Coronary artery (tissue), 2 donors: ENCODE measurements at places on chromosomes 11 and 22.

DNA sequence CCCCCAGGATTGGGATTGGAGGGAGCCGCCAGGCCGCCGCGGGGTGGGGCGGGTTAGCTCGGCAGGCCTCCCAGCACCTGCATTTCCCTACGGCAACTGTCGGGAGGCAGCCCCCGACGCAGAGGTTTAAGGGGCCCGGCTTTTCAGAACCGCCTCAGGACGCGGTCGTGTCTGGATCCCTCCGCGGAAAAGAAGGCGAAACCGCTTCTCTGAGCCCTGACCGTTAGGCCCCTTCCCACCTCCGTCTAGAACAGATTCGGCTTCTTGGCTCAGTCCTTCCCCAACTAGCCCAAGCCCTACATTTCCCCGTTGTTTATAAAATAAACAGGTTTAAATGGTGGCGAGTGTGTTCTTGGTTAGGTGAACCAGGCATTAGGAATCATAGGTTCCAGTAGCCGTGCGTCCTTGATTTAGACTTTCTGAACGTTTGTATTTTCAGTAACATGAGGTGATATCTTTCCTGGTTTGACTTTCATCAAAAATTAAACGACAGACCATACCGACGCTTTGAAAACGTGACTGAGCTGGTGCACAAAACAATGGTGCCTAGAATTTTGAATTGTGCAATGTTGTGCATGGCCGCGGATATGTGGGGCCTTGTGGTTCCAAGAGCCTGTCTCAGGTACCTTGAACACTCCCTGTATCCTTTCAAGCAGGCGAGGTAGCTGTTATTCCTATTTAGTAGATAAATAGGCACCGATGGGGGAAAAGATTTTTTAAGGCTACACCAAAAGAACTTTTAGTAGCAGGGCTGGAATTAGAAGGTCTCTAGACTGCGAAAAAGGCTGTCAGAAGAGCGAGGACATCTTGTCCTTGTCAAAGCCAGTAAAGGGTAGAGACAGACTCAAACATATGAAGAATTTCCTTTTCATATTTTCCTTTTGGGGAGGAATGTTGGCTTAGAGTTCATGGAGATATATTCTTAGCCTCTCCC, 1.2 kb upstream of the HSPA8 start:
- DNase-seq = peak; percentile 80

DNA sequence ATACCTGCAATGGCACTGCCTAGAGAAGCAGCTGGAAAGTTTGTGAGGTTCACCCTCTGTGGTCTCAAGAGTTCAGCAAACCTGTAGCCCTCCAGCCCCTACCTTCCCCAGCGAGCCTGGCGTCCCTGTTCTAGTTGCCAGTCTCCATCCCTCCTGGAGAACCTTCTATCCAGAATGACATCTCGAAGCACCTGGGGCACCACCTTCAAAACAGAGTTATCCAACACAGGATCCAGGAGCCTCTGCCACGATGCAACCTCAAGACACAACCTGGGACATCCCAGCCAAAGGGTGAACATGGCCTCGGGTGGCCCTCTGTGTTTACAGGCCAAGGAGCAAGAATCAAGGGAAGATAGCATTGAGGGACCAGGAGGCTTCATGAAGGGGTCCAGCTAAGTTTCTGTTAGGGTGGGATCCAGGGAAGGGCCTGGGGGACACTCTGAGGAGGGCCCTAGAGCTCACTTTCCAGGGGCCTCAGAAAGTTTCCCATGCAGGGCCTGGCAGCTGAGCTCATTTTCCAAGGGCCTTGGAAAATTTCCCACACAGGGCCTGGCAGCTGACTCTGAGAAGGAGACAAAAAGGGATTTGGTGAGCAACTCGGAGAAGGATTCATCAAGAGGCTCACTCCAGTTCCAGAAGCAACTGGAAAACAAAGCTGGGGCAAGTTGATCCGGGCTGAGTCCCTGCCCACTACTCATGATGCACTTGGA, 36.9 kb upstream of the SYT13 start:
- DNase-seq = peak; percentile 56

DNA sequence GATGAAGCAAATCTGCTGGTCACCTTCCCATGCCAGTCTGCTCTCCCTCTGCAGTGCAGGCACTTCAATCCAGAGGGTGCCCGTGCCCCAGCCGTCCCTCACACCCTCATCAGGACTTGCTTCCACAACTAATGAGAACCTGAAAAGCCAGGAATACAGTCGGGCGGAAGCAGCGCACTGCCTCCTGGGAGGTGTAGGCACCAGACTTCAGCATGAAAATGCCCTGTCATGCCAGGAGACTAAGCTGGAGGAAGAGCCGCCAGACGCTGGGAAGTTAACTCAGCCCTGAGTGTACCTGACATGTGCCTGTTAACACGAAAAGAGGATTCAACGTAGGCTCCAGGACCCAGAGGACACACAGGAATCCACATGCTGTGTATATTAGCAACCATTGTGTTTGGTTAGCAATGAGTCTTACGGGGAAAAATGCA, 40.1 kb upstream of the FLI1 start:
- no peak for DNase-seq

GRCh38 chr22:49009359-49010063, 818.2 kb downstream of the BRD1 start:
- peak; percentile 40 for DNase-seq

DNA sequence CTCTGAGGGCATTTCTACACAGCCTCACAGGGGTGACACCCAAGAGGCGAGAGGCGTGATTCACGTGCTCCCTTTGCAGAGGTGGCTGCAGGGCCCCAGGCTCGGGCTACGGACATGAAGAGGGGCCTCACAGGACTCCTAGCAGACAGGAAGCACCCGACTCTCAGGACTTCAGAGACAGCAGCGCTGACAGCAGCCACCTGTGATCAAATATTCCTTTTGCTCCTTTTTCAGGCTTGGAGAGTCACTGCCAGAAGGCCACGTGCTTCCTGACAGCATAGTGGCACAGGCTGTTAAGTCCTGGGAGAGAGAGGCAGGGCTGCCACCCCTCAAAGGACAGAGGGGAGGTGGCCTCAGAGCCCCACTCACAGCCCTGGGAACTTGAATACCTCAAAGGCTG, 348.9 kb downstream of the CADM1 start:
- DNase-seq = no peak

DNA sequence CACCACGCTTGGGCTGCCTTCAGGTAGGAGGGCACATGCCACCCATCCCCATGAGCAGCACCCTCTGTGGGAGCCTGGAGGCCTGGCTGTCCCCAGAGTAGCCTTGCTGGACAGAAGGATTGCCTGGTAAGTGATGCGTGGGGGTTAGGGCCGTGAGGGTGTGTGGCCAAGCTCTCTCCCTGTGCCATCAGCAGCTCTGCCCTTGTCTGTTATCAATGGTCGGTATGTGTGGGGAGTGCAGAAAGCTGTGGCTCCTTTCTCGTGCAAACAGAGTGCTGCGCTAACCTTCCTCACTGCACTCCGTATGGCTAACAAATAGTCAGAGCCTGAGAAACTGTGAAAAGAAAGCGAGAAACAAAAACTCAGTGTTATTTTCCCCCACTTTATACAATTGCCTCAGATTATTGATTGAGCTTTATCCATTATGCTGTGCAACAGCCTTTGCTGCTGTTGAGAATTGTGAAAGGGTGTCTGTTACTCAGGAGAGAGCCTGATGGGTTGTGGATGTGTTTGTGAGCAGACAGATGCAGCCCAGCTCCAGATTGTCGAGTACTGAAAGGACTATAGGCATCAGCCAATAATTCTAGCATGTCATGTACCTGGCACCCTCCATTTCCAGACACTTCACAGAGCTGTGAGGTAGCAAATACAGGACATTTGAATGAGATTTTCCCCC, 432.2 kb downstream of the NTM start:
- no peak for DNase-seq

GRCh38 chr22:30774566-30774965, 79.9 kb downstream of the OSBP2 start:
- DNase-seq = no peak

DNA sequence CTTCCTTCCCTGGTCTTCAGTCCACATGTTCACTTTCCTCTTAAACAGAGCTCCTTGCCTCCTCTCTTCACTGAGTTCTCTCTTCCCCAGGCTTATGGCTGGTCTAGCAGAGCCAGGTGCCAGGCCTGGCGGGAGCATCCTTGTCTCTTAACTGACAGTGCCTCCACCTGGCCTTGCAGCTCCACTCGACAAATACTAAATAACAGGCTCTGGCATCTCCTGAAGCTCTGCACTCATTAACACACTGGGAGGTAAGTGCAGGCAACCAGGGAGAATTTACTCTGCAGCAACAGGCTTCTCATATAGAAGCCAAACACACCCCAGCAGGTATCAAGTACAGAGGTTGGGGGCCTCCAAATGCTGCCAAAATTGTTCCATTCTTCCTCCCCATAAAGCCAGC, 438.1 kb downstream of the SOX6 start:
- no peak for DNase-seq

DNA sequence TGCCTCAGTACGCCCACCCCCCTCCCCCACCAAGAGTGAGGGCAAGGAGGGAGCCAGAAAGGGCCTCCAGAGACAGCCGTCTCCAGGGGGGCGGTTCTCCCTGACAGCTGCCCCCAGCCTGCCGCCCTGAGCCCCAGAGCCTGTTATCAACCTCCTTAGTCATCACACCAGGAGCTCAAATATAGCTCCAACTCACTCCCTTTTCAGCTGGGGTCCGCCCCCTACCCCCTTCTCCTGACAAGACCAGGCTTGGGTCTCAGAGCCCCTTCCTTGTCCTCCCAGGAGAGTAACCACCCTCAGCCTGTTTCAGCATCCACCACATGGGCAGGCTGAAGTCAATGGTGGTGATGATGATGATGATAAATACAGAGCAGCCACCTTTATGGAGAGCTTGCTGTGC, 2.5 kb upstream of the INPP5J start:
- no peak for DNase-seq

DNA sequence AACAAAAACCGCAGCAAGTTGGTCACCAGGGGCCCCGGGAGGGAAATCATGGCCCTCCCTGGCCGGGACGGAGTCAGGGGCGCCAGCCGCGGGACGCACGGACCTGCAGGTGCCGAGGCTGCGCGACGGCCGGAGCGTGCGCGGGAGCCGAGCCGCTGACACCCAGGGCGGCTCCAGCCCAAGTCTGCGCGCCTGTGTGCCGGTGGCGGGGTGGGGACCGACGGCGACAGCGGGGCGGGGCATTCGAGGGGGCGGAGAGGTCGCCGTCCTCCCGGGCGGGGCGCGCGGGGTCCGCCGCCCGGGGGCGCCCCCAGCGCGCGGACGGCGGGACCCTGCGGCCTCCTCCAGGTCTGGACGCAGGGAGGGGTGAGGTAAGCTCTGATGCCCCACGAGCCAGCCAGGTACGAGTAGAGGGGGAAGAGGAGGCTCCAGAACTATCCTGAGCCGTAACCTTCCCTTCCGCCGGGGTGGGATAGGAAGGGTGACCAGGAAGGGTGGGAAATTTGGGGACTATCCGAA, at the start of gene ESAM:
ESAM (minus strand) TSS at position 186 of the 519 bp plus-strand sequence; CDS start at position 50, 136 bp downstream.
- no peak for DNase-seq
